Cortex of kidney (tissue), 1 donor: ENCODE measurements at places on chromosomes 2 and 18.

GRCh38 chr2:207121784-207122183 is 44.0 kb downstream of the KLF7 start:
- DNase-seq = no peak

DNA sequence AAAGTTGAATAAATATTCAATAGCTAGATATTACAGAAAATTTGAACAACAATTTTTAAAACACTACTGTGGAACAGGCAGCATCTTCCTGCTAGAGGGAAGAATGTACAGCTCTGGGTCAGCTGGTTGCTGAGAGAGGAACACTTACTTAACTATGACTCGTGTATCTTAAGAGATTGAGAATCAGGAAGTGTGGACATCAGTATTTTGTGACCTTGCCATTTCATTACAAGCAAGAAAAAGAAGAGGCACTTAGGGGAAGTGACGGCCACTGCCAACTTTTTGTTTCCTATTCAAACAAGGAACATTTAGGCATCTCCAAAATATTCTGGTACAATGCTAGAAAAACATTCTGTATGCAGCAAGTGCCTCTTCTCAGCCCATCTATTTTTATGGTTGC is 45.9 kb downstream of the ITPRID2 start:
- DNase-seq = no peak

- no peak for DNase-seq
Measured at GRCh38 chr2:168378960-168379669, 77.0 kb upstream of the CERS6 start.

DNA sequence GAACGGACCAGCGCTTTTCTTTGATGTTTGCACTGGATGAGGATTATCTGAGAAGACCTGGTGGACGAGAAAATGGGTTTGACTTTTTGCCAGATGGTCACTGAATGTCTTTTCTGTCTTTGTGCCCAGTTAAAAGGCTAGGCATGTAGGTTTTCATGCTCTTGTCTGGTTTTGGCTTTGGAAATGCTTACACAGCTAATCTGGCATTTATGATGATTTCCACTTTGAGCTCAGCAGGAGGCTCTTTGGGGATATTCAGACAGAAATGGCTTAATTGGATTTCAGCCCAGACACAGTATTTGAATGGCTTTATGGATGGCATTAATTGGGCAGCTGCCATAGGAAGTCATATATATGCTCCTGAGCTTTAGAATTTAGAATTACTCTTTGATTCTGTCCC is 59.6 kb downstream of the NCK2 start:
- DNase-seq = no peak

DNA sequence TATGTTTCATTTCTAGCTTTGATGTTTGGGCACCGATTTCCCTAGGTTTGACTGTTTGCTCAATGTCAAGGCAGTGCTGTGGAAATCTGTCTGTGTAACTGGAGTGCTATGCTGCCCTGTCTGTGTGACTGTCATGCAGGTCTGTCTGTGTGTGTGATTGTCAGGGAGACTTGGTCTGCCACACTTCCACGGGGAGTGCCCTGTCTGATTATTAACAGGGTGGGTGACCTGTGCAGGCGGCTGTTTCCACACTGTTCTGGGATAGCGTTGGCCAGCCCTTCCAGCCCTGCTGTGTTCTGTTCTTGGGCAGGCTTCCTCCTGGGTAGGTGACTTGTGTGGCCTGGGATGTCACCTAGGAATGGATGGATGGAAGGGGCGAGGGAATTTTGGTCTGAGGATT is 85.3 kb downstream of the FHOD3 start:
- DNase-seq = no peak

DNA sequence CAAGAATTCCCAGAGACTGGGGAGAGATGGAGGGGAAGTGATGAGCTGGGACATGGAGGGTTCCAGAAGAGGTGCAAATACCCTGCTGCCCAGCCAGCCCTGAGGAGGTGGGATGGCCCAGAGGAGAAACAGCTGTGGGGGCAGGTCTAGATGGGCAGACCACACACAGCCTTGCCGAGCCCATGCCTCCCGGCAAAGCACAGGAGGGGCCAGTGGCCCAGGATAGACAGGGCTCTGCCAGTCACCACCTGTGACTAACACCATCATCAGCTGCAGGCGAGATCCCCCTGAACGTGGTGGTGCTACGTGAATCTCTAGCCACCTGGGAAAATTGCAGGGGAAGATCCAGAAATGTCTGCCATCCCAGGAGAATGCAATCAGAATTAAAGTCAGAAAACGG is 39.4 kb downstream of the SCTR start:
- DNase-seq = no peak

GRCh38 chr2:3553946-3554345 is 4.2 kb downstream of the RNASEH1 start:
- DNase-seq = no peak

GRCh38 chr2:67465623-67466022 is 68.5 kb downstream of the ETAA1 start:
- no peak for DNase-seq

DNA sequence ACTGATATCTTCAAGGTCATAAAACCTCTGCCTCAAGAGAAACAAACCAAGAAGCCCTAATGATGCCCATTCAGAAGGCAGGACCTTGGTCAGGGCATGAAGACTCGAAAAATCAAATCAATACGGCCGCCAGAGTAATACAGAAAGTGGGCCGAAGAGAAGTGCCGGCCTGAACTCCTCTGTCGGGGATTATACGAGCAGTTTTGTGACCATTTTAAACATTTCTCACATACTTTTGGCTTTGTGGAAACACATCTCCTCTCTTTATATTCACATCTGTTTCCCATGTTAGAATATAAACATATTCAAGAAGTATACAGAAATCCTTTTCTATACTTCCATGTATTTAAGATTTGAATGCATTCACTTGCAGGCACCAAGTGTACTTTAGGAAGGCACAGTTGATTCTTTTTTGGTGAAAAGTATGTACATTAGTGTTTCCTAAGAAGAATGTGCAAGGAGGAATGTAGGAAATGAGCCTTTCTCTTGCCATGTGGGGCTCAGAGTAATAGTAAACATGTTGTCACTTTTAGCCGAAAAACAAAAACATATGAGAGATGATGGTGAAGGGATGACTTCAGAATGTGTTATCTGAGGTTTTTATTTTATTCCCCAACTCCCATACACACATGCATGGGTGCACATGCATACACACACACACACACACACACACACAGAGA is 707.9 kb upstream of the ID2 start:
- DNase-seq = no peak

DNA sequence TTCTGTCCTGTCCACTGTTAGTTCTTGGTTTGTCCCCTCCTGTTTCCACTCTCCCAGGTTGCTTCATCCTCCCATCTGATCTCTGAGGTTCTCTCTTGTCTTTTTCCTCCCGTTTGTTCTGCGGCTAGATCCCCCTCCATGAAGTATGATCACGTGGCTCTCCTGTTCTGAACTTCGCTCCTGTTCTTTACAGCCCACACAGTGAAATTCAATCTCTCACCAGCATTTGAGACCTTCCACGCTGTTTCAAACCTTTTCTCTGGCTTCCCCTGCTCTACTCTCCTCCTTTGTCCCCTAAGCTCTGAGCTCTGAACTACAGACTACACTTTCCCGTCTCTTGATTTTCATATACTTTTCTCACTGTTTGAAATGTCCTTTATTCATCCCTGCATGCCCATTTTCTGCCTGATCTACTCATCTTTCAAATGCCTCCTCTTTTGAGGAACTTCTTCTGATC is 83.5 kb downstream of the OSBPL6 start:
- no peak for DNase-seq

DNA sequence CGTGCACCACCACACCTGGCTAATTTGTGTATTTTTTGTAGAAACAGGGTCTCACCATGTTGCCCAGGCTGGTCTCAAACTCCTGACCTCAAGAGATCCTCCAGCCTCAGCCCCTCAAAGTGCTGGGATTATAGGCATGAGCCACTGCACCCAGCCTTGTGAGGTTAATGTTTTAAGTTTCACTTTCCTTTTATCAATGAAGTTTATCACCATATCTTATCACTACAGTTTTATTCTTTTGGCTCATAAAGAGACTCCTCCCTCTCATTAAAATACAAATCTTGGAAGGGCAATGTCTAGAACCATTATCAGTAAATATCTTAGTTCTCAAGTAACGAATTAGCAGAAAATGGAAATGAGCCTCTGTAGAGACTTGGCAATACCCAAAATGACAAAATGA is 173.8 kb downstream of the BCL11A start:
- no peak for DNase-seq

DNA sequence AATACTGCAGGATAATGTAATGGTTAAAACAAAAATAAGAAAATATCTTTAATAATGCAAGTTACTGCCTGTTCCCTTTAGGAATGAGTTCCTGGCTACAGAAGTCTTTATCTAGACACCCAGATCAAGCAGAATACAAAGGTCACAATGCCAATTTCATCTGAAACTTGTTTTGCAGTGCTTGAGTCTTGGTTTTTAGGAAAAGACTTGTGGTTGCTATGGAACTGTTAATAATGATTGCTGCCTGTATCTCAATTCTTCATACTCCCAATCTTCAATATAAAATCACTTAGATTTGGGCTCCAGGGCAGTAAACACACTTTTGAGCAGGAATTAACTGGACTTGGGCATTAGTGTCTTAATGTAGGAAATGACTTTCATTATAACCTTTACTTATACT is 14.2 kb downstream of the CAVIN2 start:
- DNase-seq = no peak

GRCh38 chr2:110674620-110675555 is 3.0 kb downstream of the BUB1 start:
- no peak for DNase-seq

DNA sequence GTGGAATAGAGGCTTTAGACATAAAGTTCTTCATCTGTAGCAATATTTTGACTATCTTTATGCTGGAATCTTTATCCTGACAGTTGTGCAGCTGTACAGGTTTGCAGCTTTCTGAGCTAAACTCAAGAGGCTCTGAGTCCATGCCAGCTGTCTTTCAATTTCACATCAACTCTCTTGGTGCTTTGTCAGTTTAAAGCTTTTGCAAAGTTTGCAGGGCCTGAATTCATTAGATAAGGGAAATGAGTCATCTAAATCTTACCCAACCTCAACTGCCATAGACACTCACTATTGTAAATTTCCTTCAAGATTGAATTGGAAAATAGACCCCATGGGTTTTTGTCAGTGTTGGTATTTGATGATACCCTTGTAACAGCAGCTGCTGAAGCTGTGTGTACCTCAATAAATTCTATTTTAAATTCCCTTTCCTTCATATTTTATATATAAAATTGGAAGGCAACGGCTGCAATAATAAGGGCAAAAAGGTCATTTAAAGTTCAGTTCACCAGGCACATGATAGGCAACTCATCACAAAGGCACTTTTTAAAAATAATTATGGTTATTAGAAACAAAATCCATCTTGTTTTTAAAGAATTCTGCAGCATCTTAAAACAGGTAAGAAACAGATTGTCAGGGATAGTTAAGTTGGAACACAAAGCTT is 169.9 kb upstream of the SLC39A10 start:
- DNase-seq = no peak

DNA sequence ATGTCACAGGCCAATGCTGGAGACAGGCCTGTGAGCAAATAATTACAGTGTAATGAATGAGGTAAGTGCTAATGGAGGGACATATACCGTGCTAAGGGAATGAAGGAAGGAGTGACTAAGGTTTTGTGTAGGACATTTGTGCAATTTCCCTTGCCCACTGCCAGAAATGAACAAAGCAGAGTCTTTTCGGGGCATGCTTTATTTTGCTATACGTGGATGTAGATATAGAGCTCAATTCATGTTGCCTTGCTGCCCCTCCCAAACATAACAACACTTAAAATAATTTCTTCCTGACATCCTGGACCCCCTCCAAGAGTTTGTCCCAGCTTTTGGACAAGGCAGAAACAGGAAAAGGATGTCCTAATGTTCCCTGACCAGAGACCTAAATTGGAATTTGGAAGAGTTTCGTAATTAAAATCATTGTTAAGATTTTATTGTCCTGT is 23.7 kb upstream of the CD28 start:
- DNase-seq = no peak

DNA sequence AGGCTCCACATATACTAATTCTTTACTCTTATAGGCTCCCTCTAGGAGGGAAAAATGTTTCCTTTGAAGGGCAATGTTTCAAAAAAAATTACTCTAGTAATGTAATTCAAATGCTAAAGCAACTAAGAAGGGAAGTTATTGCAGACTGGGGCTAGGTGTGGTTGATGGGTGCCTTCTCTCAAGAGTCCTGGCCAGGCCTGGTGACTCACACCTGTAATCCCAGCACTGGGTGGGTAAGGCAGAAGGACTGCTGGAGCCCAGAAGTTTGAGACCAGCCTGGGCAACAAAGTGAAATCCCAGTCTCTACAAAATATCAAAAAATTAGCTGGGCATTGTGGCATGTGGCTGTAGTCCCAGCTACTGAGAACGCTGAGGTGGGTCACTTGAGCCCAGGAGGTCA is 31.2 kb upstream of the CDKL4 start:
- no peak for DNase-seq

DNA sequence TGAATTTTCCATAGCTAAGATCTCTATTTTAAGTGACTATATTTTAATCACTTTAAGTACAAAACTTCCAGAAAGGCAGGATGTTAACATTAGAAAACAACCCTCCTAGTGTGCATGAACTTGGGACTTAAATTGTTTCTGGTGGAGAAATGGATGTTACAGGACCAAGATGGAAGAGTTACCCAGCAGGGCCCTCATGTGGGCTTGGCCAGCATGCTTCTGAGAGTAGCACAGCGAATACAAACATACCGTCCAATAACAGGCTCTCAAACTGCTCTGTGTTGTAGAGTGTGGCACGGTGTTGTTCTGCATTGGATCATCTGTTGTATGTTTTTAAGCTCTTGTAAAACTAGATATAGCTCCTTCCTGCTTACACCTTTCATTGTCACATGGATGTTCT is 346.1 kb upstream of the SMIM21 start:
- DNase-seq = no peak

GRCh38 chr18:3147935-3148554 is 71.7 kb downstream of the MYOM1 start:
- no peak for DNase-seq

DNA sequence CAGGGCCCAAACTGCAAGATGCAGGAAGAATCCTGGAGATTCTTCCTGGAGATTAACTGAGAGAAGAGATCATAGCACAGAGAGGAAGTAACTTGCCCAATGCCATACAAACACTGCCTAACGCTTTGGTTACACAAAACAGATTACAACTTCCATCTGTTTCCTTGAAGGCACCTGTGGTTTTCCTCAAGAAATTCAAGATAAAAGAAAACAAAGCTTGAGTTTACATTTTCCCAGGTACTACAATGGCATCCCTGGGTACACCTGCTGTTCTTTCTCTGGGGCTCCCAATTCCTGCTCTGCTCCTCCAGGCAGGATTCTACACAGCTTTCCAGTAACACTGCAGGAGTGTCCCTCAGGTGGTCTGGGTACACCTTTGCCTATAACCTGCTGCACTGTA is 781.9 kb upstream of the ID2 start:
- no peak for DNase-seq

- DNase-seq = no peak
Measured at GRCh38 chr18:63506336-63506646, 29.5 kb downstream of the SERPINB5 start.

DNA sequence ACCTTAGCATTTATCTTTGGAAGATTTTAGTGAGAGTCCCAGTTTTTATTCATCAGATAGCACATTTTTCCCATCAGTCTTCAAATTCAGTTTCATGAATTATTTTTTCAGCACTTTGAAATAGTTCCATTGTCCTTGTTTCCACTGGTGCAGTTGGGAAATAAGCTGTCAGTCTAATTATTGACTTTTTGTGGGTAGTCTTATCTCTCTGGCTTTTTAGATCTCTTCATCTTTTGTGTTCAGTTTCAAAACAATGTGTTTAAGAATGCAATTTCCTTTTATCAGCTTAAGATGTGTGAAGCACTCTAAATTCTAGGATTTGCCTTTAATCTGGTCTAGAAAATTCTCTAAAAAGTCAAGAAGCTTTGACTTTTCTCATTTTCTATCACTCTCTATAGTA is 70.5 kb downstream of the GFPT1 start:
- DNase-seq = no peak
